ENCODE measurements at places on chromosomes 6 and 20.

- no peak for DNase-seq
These were observed 14.9 kb downstream of the ADTRP start for GRCh38 chr6:11763460-11764249.

GRCh38 chr6:102115911-102116310, 722.4 kb downstream of the GRIK2 start:
- DNase-seq, result no peak

- DNase-seq, result no peak
These were observed 478.3 kb downstream of the FRK start for GRCh38 chr6:115582386-115582785.

DNA sequence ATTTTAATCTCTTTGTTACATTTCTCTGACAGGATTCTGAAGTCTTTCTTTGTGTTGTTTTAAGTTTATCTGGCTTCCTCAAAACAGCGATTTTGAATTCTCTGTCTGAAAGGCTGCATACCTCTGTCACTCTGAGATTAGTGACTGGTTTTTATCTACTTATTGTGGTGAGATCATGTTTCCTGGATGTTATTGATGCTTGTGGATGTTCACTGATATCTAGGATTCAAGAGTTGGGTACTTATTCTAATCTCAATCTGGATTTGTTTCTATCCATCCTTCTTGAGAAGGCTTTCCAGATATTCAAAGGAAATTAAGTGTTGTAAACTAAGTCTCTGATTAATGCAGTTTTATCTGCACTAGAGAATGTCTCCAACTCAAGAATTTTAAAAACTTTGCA, 1076.1 kb upstream of the ADGRB3 start:
- no peak for DNase-seq

DNA sequence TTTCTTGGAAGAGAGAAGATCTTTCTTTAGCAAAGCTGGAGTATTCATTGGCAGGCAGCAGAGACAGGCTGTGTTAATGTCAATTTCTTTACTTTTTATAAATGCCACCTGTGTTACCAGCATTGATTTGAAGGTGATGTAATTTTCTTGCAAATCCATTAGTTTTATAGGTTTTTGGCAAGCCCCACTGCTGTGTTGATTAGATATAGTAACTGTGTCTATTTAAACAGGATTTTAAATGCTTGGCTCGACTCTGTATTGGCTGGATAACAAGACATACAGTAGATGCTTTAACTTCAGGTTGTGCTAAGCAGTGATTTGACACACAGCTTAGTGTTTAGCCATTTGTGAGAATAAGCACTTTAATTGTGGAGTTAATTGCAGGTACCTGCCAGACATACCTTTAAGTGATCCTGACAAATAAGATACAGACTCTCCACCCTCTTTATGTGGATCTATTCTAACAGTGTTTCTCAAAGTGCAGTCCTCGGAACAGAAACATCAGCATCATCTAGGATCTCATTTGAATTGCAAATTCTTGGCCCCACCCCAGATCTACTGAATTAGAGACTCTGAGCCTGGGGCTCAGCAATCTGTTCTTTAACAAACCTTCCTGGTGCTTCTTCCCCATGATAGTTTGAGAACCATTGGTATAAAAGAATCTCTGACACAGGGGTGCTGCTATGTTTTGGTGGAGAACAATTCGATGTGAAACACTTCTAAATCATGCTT, 397.5 kb downstream of the HDGFL1 start:
- DNase-seq, result no peak

GRCh38 chr6:66930559-66931290, 1223.7 kb upstream of the EYS start:
- DNase-seq, result no peak

GRCh38 chr6:90217506-90218127, 79.0 kb downstream of the BACH2 start:
- no peak for DNase-seq

GRCh38 chr6:33702345-33702977, 9.0 kb downstream of the UQCC2 start:
- no peak for DNase-seq

GRCh38 chr20:47011984-47012383, 117.3 kb downstream of the EYA2 start:
- no peak for DNase-seq

GRCh38 chr20:35511814-35512420, 17.5 kb downstream of the C20orf173 start:
- no peak for DNase-seq

Measured in stimulated activated CD4-positive, alpha-beta T cell treated with anti-CD3 and anti-CD28 coated beads, TNF-alpha, amount 100 ng/mL, for 48 hours (primary cell).